ENCODE measurements at places on chromosomes 3 and 15.

DNA sequence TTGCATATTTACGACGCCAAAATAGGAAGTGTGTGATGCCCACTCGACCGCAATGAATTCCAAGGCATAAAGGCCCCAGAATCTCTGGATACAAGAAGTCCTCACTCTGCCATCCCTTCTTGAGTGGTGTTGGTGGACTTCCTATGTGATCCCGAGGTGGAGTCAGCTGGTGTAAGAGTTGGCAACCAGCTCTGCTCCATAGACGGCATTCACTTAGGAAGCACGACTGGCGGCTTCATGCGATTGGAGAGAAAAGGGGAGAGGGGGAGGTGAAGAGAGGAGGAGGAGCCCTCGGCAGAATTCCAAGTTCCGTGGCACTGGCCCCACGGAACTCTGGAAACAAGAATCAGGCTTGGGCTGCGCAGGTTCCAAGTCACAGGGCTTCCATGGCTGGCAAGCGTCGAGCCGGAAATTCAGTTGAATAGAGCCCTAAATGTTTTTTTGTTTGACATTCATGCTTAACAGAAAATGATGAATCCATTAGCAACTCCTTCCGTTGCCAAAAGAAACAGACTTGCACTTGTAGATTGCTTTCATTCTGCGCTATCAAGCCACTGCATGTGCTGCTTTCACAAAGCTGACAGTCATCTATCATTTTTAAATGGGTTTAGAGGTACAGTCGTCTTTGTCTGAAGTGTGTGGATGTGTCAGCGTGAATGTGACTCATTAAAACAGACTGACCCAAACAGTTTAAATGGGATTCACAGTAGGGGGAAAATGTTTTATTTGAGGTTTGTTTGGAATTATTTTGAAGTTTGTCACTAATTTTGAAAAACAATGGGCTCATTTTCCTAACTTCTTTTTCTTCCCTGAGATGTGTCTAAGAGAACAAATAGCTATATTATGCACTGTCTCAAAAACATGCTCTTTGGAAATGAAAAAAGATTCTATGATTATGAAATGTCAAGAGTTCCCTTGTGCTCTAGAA, 428.3 kb upstream of the ATP11B start:
- no peak for DNase-seq

GRCh38 chr3:130850044-130850797, 43.7 kb upstream of the ATP2C1 start:
- DNase-seq: peak; percentile 31

GRCh38 chr3:51706788-51707731, at the start of gene GRM2:
GRM2 (plus strand) TSS chr3:51707068; CDS start chr3:51708984, 1,916 bp downstream.
- no peak for DNase-seq

- no peak for DNase-seq
These were observed 248.1 kb upstream of the BCHE start for GRCh38 chr3:166085164-166085856.

GRCh38 chr3:43203022-43203421, 83.3 kb upstream of the SNRK start:
- DNase-seq: no peak

- DNase-seq: no peak
These were observed 446.3 kb upstream of the NECTIN3 start for GRCh38 chr3:110625201-110625747.

- DNase-seq: no peak
These were observed 1.9 kb downstream of the LEO1 start for GRCh38 chr15:51969728-51970127.

- no peak for DNase-seq
These were observed 45.9 kb downstream of the CHAC1 start for GRCh38 chr15:40999190-40999589.

GRCh38 chr15:71212146-71212545, 96.9 kb downstream of the THSD4 start:
- DNase-seq: no peak

DNA sequence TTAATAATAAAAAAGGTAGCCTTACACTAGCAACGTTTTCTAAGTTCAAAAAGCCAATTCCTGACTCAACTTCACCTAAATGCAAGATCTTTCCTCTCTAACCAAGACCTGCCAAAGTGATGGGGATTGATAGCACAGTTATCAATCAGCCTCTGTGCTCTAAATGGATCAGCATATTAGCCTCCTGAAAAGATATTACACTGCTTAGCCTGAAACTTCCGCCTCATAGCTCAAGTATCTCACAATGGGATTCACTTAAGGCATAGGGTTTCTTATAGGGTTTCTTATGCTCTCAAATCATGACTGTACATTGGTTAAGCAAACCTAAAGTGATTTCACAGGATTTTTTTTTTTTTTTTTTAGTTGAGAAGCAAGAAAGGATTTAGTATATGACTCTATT, 436 bp upstream of the SLC9A9 start:
- no peak for DNase-seq

DNA sequence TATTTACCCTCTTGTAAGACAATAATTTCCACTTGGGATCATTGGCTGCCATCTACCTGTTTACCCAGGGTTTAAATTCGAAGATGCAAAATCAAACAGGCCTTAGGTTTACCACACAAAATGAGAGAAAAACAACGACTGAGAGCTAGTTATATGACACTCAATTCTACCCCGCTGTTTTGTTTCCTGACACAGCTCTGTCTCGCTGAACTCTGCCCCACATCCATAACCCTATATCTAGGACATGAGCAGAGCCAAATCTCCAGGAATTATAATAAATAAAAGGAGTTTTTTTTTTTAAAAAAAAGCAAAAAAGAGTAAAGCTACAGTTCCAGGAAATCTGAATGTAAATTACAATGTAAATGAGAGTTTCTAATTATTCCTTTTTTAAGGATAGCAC, 165.4 kb upstream of the NR2F2 start:
- DNase-seq: no peak

DNA sequence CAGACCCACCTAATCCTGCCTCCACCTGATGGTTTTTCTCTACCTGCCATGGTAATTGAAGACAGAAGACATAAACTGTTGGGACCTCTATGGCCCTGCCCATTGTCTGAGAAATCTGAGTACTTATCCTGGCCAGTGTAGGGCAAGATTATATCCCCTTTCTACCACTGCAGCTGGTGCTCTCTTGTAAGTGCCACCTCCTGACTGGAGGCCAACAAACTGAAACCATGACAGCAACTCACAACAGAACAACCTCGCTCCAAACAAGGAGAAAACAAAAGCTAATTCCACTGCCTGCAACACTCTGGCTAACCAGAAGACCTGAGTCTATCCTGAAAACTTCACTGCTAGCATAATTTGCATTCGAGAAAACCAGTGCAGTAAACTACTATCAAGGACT, 82.9 kb downstream of the CLDN1 start:
- no peak for DNase-seq

DNA sequence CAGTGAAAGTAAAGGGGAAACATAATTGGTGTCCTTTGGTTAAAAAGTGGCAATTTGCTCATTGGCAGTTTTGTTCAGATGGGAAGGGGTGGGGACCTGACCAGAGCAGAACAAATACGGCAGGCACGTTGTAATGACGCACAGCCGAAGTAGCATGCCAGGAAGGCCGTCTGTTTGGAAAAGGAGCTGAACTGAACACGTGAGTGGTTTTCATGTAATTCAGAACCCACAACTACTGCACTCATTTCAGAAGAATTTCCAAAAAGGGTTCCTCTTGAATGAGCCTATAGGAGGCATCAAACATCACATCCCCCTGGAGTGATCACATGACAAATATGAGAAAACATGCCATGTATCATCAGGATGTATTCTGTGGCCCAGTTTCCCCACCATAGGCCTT, 42.9 kb upstream of the LMCD1 start:
- no peak for DNase-seq

DNA sequence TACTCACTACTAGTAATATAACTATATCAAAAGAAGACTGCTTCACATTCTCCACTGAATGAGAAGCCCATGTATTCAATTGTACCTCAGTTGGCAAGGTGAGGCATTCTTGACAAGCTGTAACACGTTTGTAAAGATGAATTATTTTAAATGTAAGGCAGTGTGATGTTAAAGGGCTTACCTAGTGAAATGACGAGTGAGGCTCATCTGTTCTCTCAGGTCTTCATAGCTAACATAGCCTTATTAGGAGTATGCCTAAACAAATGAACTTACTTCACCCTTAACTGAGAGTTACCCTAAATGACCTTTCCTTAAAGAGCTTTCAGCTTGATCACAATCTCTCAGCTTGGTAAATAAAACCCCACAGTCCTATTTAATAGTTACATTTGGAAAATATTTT, 127.3 kb downstream of the FEZF2 start:
- no peak for DNase-seq

GRCh38 chr15:70087708-70088352, 9.9 kb downstream of the TLE3 start:
- DNase-seq: no peak

- DNase-seq: no peak
These were observed 120.1 kb downstream of the TCF12 start for GRCh38 chr15:57038496-57038895.

DNA sequence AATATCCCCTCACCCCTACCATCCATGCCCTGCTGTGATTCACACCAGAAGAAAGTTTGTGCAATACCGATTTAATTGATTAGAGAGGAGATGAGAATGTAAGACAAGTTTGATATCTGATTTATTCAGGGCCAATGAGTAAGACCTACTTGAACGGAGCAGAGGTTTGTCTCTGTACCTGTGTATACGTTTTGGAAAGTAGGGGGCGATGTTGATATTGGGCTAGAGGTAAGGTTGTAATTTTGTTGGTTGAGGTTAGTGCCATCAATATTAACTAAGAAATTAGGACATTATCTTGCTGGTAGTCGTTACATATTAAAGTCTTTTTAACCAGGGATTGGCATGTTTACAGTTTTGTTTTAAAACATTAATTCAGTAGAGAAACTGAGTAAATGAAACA, 20.5 kb downstream of the EAF2 start:
- DNase-seq: no peak

- DNase-seq: no peak
These were observed 10.9 kb downstream of the KBTBD13 start for GRCh38 chr15:65087411-65087810.

GRCh38 chr3:181847276-181847675, 135.6 kb downstream of the SOX2 start:
- DNase-seq: no peak

GRCh38 chr3:14253022-14253706, 74.5 kb downstream of the LSM3 start:
- no peak for DNase-seq

DNA sequence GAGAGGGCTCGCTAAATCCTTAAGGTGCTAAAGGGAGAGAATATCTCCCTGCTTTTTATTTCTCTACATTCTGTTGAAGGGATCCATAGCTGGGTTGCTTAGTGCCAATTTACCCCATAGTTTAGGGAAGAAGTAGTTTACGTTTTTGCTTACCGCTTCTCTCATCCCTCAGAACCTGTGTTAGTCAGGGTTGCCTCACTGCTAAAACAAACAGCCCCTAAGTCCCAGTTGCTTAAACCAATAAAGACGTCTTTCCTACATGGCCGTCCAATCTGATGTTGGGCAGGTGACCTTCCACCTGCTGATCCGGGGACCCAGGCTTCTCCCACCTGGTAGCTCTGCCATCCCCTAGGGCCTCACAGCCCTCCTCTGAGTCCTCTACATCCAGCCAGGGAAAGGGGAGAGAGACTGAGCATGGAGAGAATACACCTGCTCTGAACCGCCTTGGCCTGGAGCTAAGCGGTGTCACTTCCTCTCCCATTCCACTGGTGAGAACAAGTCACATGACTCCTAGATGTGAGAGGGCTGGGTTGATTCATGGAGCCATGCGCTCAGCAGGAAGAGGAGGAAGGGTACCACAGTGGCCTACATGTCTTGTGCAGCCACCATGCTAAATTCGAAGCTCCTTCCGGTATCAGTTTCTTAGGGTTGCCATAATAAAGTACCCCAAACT, 26.3 kb downstream of the DNASE1L3 start:
- DNase-seq: no peak

- no peak for DNase-seq
These were observed 15.3 kb upstream of the PLCL2 start for GRCh38 chr3:16869261-16870005.

- DNase-seq: no peak
These were observed 16.4 kb downstream of the HEG1 start for GRCh38 chr3:125039131-125040100.

GRCh38 chr15:89912674-89913396, at the start of gene ARPIN:
ARPIN (minus strand) TSS chr15:89912952; CDS start chr15:89912835, 117 bp downstream.
- DNase-seq: no peak

DNA sequence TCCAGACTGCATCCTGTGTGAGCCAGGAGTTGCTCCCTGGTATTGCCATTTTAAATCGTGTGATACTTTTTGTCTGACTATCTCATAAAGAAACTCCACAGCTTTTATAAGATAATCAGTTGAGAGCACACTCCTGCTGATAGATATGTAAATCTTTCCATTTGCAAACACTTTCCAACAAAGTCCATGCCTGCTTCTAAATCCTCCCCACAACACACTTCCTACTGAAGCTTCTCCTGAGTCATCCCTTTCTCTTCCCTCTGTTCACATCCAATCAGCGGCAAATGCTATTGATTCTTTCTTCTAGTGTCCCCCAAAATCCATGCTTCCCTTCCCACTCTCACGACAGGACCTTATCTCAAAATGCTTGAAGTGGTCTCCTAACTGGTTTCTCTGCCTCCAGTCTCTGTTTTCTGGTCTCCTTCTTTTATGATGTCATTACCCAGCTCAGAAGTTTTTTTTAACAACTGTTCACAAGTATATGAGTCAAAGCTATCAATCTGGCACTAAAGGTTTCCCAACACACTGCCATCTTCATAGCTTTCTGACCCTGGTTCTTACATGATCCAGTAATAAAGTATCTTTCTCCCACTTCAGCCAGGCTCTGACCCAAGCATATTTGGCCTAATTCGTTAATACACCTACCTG, 4.5 kb upstream of the WWTR1 start:
- DNase-seq: no peak

DNA sequence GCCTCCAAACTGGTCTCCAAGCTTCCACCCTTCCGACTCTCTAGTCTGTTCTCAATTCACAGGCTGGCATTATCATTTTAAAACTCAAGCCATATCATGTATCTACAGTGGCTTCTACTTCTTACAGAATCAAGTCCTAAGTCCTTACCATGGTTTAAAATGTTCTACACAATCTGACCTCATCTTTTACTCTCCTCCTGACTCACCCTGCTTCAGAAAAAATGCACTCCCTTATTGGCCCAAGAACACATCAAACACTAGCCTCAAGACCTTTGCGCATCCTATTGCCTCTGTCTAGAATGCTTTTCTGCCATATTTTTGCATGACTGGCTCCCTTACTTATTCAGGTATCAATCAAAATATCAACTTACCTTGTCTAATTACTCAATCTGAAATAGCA, 11.0 kb downstream of the MRPL3 start:
- DNase-seq: no peak

DNA sequence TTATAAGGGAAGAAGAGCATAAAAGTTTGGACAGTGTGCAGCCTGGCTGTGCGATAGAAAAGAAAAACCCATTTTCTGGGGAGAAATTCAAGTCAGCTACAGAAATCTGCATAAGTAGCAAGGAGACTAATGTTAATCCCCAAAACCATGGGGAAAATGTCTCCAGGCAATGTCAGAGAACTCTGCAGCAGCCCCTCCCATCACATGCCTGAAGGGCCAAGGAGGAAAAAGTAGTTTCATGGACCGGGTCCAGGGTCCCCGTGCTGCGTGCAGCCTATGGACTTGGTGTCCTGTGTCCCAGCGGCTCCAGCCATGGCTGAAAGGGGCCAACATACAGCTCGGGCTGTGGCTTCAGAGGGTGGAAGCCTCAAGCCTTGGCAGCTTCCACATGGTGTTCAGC, 28.3 kb upstream of the COLQ start:
- DNase-seq: no peak
